NT2/D1 (cell line): ENCODE measurements at places on chromosomes 11 and 22.
A peak's percentile ranks its signal among the peaks of the same experiment; 100 is the strongest.

DNA sequence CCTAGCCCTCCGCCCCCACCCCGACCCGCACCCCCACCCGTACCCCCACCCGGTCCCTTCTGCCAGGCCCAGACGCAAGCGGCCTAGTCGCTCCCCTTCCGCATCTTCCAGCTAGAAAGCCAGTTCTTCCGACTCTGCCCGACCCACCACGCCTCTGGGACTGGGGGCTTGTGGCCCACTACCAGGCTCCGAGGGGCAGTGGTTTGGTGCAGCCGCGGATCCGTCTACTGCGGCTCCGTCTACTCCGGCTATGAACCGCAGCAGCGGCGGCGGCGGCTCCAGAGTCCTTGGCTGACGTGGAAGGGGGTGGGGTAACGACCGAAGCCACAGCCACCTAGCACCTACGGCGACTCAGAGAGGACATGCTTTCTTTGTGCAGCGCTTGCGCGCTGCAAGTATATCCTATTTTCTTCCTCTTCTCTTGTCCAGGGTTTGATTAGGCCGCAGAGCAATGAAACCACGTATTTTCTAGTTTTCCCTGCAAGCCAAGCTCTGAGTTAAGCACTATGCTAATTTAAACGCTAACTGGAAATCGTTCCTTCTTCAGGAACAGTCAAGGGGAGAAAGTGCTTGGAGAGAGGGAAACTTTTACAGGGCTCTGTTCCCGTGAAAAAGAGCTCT lies at the start of gene COPB1:
Gene COPB1, minus strand, starts transcription at position 252 of the 621 bp plus-strand sequence. CDS start 883 bp downstream, outside the sequence.
- peak; percentile 82 for DNase-seq

- no peak for DNase-seq
Measured at GRCh38 chr11:71930556-71931244, 1.9 kb downstream of the RNF121 start.

- no peak for DNase-seq
Measured at GRCh38 chr11:15473954-15474837, 359.5 kb downstream of the INSC start.

DNA sequence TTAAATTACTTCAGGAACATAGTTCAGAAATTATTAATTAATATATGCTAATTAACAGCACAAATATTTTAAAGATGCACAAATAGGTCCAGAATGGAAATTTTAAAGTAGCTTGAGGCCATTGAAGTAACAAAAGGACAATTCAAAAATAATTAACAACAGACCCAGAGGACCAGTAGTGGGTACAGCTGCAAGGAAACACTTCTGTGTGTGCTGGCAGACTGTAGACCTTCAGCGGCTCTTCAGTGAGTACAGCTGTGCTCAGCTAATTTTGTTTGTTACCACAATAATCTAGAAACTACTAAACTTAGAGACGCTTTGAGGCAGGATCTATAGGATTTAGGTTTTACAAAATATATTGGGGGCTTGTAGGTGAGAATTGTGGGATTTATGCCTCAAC lies 103.8 kb downstream of the GRIA4 start:
- DNase-seq = no peak

- no peak for DNase-seq
Measured at GRCh38 chr11:104763930-104764709, 134.1 kb downstream of the CASP12 start.

DNA sequence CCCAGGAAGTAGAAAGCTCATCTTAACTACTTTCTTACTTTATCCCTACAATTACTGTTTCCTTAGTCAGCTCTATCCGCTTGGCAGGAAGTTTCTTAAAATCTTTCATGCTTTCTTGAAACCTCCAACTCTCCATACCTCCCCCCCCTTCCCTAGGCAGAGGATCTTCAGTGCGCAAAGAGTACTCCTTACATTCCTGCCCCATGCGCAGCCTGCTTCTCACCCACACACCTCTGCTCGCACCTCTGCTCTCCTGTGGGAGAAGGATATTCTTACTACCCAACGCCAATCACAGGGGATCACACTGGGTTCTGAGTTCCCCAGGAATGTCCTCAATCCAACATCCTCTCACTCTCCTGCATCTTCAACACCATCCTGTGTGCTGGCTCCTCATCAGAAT lies 12.3 kb downstream of the TCF20 start:
- DNase-seq = no peak

- no peak for DNase-seq
Measured at GRCh38 chr11:32184041-32184722, 93.3 kb downstream of the RCN1 start.

DNA sequence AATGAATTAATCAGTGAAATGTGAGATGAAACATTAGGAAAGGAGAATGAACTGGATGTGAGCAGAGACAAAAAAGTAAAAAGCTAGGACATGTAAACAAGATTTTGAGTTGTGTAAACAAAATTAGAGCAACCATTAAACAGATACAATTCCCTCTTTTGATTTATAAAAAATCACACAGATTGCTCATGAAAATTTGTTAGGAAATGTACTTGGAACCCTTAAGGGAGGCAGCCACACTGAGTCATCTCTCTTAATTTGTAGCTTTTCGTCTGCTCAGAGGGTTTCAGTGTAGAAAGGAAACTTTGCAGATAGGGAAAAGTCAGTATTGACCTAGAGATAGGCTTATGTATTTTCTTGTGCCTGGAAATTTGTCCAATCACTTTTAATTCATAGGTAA lies 49.6 kb upstream of the ME3 start:
- no peak for DNase-seq

- peak; percentile 25 for DNase-seq
Measured at GRCh38 chr11:114026355-114026754, 33.2 kb upstream of the ZBTB16 start.

DNA sequence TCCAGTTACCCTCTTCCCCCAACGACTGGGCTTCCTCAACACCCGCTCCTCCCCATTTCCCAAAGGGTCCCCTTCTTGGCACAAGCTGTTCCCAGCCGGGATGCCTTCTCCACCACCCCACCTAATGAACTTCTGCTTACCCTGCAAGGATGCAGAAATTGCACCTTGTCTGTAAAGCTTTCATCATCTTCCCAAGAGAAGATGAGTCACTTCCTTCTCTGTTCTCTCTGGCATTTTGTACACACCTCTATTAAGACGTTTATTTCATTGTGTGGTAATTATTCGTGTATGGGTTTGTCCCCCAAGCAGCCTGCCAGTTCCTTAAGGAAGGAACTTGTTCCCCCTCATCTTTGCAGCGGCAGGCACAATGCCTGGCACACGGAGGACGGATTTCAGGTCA lies 351.1 kb downstream of the CADM1 start:
- no peak for DNase-seq

DNA sequence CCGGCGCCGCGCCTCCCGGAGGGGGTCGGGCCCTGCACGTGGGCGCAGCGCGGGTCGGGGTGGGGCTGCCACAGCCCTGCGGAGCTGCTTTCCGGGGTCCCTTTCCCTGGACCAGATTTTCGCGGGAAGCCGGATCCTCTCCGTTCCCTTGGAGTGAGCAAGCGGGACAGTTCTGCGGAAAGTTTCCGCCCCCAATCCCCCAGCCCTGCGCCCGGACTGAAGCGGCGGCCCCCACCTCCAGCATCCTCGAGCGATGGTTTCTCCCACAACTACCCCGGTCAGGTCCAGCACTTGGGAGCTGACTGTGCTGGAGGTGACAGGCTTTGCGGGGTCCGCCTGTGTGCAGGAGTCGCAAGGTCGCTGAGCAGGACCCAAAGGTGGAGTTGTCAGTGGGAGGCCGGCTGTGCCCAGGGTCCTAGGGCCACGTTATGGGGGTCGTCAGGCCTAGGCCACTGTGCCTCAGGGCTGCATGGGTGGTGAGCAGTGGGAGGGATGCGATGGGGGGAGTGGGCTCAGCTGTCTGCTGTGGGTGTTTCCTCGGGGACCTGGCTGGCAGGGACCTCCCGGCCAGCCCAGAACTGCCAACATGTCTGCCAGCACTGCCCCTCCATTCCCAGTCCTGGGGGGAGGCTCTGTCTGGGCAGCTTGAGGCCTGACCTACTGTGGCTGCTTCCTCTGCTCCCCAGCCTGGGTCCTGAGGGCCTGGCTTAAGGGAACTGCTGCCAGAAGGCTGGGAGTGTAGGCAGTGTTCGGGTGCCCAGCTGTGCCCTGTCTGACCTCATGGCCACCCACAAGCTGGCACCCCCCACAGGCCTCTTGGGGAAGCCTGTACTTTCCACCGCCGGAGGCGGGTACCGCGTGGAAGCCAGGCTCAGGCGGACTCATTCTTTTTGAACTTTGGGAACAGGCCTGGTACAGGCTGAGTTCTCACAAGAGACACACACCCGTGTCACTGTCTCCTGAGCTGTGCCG lies 726 bp downstream of the ST3GAL4 start:
- no peak for DNase-seq

GRCh38 chr11:128776424-128777284 lies 82.8 kb downstream of the FLI1 start:
- DNase-seq = no peak

- DNase-seq = no peak
Measured at GRCh38 chr11:132941024-132941646, 591.2 kb downstream of the OPCML start.

DNA sequence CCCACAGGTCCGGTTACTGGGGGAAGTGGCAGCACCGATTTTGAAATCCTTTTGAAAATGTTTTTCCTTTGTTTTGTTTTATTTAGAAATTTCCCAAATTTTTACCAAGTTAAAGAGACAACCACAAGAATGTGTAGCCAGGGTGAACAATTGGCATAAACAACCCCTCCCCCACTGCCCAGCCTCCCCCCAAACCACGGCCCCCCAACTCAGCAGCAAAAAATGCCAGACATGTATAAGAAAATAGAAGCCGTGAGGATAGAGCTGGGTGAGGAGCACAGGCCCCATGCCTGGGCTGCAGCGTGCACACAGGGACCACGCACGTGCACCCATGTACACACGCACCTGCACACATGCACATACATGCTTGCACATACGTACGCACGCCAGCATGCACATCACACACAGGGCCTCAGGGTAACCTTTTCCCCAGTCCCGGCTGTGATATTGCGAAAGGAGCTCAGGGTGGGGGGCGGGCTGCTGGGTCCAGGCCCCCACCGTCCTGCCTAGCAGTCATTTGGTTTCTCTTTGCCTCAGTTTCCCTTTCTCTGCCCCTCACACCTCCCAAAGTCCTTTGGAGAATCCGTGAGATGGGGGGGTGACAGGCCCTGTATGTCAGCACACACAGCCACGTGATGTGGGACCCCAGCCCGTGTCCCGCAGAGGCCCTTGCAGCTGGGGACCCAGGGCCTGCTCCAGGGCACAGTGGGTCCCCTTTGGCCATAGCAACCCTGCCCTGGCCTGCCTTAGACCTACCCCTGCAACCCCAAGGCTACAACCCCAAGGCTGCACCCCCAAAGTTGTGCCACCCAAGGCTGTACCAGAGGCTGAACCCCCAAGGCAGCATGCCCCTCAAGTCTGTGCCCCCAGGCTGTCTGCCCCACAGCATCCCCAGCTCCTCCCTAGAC lies 42.9 kb downstream of the IGF2 start:
- no peak for DNase-seq

DNA sequence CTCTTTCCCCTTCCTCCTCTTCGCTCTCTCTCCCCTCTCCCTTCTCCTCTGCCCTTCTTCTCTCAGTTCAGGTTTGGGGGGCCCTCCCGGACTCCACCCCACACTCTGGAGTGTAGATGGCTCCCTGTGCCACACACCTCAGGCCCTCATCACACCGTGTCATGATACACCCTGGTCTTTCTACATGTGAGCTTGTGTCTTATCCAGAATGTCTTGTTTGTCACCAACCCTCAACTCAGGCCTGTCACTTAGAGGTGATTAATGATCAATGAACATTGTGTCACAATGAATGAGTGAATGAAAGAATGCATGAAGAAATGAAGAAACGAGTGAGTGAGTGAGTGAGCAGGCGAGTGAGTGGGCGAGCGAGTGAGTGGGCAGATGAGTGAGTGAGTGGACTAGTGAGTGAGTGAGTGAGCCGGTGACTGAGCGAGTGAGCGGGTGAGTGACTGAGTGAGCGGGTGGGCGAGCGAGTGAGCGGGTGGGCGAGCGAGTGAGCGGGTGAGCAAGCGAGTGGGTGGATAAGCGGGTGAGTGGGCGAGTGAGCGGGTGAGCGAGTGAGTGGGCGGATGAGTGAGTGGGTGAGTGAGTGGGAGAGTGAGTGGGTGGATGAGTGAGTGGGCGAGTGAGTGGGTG lies 33.8 kb downstream of the CAPN1 start:
- no peak for DNase-seq

DNA sequence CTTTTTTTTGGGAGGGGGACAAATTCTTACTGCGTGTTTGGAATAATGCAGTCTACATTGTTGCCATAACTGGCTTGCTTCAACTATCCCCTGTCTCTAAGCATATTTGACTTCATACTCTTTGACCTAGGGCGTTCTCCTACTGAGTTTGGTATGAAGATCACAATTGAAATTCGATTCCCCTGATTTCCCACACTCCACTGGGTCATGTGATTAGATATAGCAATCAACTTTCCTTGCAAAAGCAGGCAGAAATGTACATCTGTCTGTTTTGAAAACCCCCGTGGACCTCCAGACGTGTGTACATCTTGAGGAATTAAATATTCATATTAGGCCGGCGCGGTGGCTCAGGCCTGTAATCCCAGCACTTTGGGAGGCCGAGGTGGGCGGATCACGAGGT lies 13.8 kb upstream of the CARD18 start:
- DNase-seq = no peak

- DNase-seq = peak; percentile 83
Measured at GRCh38 chr11:115612046-115612730, 108.0 kb upstream of the CADM1 start.

DNA sequence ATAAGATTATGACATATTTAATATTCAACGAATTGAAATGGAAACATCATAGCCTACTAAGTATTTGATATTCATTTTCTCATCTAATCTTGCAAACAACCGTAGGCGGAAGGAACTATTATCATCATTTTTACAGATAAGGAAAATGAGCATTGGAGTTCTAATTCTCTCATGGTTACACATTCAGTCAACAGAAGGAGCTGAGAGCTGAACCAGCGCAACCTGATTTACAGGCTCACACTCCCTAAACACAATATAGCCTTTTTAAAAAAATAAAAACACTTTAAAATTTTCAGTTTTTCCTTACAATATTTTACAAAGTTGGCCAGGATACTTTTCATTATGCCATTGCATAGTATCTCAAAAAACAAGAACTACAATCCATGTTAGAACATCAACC lies 74.8 kb downstream of the APOL5 start:
- DNase-seq = no peak

DNA sequence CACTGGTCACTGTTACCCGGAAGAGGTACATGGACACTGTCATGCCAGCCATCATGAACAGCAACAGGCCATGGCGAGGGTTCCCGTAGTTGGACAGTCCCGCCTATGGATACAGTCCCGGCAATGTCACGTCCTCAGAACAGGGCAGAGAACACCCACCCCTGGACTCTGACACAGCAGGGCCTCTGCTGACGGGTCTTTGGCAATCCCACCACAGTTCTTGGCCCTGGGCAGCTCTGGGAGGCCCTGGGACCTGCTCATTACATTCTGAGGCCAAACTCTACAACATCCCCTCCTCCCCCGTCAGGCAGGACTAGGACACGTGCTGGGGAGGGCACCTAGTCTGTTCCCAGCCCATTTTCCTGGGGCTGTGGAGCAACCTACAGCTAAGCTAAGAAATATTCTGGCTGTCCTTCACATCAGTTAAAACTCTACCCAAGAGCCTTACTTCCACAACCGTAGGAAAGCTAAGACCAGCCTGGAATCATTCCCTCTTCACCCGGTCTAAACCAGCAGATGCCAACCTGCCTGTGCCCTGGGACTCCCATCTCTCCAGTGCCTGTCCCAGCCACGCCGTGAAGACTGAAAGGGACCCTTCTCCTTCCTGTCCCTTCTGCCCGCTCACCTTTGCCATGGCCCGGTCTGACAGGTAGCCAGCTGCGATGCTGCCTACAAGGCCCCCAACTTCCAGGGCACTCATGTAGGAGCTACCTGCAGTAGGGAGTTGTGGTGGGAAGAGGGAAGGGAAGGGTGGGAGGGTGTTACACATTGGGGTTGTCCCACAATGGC lies 4.5 kb downstream of the SLC37A4 start:
- no peak for DNase-seq
